ENCODE measurements at places on chromosomes 12 and 14. TPM values are rescaled to one million over a fixed set of nuclear protein-coding genes. Genes with fewer than 3 reads are reported as not detected.

KRT77 gene
- not detected for total RNA-seq

IKBIP gene
- 12.3 TPM for total RNA-seq

CLEC4C gene
- not detected for total RNA-seq

AVPR1A gene
- 14.7 TPM for total RNA-seq

KRT72 gene
- not detected for total RNA-seq

NPAS3 gene
- total RNA-seq: 2.0 TPM

MGST1 gene
- 310 TPM for total RNA-seq

CCDC196 gene
- not detected for total RNA-seq

PLD4 gene
- not detected for total RNA-seq

ENDOU gene
- 1.0 TPM for total RNA-seq
